ENCODE measurements at places on chromosomes 1 and 21.

DNA sequence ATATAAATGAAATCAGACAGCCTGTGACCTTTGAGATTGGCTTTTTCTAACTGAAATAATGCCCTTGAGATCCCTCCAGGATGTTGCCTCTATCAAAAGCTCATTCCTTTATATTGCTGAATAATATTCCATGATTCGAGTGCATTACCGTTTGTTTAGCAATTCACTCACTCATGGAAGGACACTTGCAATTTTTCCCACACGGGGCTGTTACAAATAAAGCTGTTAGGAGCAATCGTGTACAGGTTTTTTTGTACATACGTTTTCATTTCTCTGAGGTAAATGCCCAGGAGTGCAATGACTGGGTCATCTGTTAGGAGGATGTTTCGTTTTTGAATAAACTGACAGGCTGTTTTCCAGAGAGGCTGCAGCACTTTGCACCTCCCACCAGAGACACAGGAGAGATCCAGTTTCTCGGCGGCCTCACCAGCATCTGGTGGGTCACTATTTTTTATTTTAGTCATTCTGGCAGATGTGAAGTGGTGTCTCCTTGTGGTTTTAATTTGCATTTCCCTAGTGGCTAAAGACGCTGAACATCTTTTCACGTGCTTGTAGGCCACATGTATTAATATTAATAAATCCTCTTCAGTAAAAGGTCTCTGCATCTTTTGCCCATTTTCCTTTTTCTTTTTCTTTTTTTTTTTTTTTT, 11.0 kb downstream of the PRDM15 start:
- DNase-seq: no peak

GRCh38 chr1:222404710-222405109, 143.2 kb downstream of the HHIPL2 start:
- no peak for DNase-seq

DNA sequence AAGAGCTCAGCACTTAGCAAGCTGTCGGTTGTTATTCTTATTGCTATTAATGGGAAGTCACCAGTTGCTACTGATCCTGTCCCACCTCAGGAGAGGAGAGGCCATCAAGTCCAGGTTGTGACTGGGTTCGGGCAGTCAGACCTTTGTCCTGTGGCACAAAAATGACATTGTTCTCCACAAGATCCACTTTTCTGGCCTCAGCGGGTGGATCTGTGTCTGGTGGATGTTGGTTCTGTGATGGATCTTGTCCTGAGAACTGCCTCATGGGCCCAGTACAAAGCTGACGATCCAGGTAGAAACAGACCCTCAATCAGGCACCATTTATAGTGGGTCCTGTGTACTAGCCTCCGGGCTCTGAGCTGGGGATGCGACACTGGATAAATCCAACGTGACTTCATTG, 26.9 kb downstream of the TRIM67 start:
- no peak for DNase-seq

DNA sequence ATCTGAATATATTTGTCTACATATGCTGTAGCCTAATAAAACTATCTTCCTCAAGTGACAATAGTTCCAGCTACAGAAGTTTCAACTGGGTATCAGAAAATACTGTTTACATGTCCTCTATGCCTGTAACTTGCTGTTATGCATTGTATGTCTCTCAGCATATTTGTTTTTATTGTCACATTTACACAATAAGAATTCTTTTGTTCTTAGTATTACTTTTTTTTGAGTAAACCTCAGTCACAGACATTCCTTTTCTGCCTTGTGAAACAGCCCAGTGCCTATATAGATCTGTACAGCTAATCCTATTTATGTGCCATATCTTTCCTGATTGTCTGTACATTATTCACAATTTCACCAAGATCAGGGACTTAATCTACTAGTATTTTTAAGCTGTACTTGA, 565.2 kb downstream of the NEGR1 start:
- no peak for DNase-seq

- peak; percentile 52 for DNase-seq
These were observed 36.6 kb downstream of the PLXNA2 start for GRCh38 chr1:208207388-208208131.

All from left ventricle myocardium superior (tissue), 1 donor.